AG08396 (cell line): ENCODE measurements at places on chromosomes 5 and 9.

DNA sequence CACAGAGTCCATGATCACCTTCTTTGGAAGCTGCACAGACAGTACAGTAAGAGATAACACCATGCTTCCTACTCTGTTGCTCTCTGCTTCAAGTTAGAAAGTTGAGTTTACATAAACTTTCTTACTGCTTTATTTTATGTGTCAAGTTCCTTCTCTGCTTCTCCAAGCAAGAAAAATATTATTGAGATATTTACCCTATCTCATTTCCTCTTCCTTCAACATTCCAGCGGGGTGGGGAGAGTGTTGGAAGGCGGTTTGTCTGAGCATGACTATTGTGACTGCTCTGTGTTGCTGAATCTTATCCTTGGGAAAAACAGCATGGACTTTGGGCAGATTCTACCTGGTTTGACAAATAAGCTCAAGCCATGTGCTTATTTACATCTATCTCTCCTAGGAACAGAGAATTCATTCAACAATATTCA is 66.9 kb upstream of the EPB41L4A start:
- DNase-seq, result no peak

DNA sequence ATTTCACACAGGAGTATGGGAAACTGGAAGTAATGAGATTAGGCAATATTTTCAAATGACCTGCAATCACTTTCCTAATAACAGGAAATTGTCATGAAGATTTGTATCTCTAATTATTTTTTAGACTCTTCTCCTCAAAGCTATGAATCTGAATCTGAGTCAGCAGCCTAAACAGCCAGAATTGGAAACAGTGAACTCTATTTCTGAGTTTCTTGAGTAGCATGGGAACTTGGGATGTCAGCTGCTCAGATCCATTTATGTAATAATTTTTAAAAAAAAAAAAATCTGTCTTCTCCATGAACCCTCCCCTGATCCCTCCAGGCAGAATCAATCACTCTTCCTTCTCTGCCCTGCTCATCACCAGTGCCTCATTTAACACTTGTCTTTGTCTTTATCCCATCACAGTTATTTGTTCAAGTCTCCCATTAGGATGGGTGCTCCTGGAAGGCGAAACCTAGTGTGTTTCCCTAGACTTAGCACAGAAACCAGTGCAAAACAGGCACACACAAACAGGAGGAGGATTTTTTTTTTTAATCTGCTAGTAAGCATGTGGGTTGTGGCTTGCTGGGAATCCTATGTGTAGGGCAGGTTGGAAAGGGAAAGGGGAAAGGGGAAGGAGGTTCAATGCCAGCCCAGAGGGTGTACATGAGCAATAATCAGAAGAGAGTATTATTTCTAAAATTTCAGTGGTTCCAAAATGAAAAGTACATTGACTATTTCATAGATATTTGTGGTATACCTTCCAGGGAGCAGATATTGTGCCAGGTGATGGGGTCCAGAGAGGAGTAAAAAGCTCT is 186.8 kb downstream of the TTLL11 start:
- DNase-seq, result no peak

- DNase-seq, result no peak
These were observed 399.2 kb upstream of the GRAMD2B start for GRCh38 chr5:126023994-126024441.

GRCh38 chr9:14146201-14146874 is 167.6 kb downstream of the NFIB start:
- no peak for DNase-seq

DNA sequence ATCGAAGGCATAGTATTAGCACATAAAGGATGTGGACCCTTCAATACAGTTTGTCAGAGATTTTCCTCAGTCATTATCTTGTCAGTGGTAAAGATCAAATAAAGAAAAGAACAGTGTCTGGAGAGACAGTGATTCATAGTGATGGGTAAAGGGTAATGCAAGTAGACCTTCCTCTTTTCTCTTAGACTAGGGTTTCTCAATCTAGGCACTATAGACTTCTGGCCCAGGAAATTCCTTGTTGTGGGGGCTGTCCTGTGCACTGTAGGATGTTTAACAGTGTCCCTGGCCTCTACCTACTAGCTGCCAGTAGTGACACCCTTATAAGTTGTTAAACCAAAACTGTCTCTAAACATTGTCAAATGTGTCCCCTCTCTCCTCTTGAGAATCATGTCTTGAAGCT is 6.9 kb downstream of the CAMK4 start:
- no peak for DNase-seq

DNA sequence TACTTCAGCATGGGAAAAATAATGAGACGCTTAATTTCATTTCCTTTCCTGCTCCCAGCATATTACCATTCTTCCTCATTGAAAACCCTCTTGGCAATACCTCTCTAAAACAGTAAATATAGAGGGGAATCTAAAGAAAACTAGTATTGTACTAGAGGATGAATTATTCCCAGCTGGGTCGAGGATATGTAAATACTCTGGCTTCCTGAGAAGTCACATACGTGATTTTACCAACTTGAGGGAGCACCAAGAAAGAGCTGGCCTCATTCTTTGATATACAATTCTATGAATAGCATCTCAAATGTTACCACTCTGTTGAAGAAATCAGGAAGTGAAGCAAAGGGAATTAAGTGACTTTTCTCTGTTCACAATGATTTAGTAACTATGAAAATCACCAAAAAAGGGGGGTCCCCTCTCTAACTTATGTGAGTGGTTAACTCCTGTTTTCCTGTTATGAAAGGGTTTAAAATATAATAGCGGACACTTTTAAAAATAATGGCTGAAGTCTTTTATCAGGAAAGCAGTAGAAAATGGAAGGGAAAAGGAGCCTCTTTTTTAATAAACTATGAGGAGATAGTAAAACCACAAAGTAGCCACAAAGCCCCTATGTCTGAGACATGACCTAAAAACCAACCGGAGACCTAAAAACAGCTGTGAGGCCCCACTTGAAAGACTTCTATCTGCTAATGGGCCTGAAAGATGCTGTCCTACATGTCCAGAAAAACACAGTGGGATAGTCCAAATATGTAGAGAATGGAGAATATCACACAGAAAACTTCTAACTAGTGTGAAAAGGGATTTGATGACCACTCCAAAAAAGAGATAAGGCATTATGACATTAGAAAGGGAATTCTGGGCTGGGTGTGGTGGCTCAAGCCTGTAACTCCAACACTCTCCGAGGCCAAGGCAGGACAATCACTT is 42.6 kb downstream of the LPAR1 start:
- DNase-seq, result no peak

GRCh38 chr5:88840495-88840894 is 42.5 kb downstream of the MEF2C start:
- no peak for DNase-seq

DNA sequence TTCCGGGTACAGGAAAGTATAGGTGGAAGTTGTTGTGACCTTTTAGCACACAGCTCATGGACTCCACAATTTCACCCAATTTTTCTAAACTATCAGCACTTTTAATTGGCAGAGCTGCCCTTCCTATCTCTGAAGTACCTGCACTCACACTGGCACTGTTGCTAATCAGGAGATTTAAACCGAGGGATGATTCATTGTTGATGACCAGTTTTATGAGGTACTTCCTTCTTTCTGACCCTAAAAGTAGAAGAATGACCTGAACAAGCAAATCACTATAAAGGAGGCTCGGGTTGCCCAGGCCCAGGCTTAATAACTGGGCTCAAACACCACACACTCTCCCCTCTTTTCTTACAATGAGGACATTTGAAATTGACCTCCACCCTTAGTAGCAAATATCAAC is 105.9 kb downstream of the KCNN2 start:
- DNase-seq, result no peak

DNA sequence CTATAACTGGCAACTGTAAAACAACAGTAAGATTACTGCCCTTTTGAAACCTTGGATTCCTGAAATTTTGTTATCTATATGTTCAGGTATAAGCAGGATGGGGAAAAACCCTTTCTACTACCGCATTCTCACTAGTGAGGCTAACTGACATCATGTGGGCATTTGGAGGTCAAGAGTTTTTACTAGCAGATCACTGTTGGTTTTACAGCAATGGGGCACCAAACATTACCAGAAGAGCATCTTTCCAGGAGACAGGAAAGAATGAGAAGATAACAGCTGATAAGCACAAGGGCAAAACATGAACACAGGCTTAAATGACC is 20.9 kb upstream of the TTC33 start:
- DNase-seq, result no peak

GRCh38 chr5:4640795-4641194 is 499.3 kb upstream of the ADAMTS16 start:
- no peak for DNase-seq

GRCh38 chr9:11701706-11702105 is 991.5 kb upstream of the TYRP1 start:
- DNase-seq, result no peak

DNA sequence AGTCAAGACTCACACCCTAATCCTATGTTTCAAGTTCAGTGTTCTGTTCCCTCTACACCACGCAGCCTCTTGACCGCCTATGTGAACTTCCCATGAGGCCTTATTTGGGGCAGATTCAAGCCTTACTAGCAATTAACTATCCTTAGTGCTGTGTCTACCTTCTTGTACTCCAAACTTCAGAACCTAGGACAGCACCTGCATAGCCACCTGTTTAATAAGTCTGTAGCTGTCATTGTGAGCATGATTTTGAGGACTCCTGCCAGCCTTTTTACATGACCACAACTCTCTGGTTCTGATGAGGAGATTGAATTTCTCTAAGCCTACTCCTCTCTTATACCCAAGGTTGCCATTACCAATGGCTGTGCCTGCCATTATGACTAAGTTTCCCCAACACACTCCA is 50.8 kb upstream of the PCSK1 start:
- DNase-seq, result peak; percentile 11

DNA sequence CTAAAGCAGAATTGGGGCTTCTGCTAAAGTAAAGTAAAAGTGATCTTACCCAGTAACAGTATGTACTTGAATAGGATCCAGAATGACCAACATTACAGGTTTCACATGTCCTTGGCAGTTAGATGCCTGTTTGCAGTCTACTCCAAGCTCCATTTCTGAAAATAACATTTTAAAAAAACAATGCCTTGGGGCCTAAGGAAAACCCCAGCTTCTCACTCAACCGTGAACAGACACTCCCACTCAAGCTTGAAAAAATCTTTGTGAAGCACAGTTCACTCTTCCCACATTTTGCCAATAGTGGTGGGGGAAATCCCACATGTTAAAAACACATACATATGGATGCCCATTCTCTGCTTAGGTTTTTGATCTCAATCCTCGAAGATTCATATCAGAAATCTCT is 304.1 kb downstream of the ARRDC3 start:
- DNase-seq, result no peak

DNA sequence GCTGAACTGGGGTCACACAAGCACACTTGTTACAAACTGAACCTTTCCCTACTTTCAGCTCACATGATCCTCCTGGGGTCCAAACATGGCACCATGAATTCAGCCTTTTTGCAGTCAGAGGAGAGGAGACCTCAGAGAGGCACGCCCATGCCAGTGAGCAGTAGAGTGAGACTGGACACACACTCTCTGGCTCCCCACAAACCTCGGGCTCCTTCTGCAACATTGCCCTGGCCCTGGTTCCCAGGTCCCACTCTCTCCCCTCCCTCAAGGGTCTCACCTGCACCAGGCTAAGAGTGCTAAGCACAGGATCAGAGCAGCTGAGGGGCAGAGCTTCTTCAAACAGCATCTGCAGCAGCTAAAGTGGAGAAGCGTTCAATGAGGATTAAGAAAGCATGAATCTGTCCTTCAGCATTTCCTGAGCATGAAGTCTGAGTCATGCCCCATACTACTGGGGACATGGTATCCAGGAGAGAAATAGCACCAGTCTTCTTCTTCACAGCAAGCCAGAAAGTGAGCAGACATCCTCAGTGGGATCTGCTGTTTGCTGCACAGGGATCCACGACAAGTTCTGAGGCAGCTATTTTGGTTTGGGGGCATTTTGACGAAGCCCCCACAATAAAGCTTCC is 27.2 kb downstream of the SLC35A4 start:
- peak; percentile 32 for DNase-seq

DNA sequence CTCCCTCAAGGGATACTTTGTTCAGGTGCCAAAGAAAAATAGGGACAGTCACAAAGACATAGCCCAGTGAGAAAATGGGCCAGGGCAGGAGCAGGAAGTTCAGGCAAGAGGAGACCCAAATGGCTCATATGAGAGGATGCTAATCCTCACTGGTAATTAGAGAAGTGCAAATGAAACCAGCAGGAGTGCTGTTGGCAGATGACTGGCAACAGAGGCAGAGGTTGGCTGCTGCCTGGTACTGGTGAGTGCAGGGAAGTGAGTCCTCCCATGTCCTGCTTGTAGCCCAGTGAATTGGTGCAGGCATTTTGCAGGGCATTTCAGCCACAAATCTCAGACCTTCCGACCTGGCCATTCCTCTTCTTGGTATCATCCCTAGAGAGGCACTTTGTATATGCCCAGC is 23.5 kb downstream of the ODF2 start:
- no peak for DNase-seq

GRCh38 chr9:133233681-133234432 is 24.8 kb upstream of the OBP2B start:
- no peak for DNase-seq
